CD4-positive, alpha-beta T cell treated with Interleukin-4 for 1 hour (primary cell): ENCODE measurements at places on chromosomes 13 and 19.
A peak's percentile ranks its signal among the peaks of the same experiment; 100 is the strongest.

- DNase-seq: no peak
These were observed 16.0 kb downstream of the UFM1 start for GRCh38 chr13:38365661-38366060.

DNA sequence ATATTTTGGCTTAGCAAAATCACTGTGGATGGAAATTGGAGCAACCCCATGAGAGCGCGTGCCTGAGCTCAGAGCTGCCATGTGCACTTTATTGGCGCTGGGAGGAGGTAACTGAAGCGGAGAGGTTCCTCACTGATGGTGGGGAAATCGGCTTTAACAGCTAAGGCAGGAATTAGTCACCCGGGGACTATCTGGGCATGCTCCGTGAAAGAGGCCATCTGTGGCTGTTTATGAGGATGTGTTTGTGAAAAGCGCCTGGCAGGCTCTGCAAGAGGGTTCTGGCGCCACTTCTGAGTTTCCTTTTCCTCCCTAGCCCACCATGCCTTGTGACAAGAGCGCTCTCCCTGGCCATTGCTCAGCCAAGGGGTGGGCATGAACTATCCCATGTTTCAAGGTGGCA lies 815.6 kb downstream of the UQCRFS1 start:
- no peak for DNase-seq

GRCh38 chr13:42149136-42149535 lies 100.7 kb downstream of the DGKH start:
- no peak for DNase-seq

GRCh38 chr19:43799502-43800142 lies 2.6 kb downstream of the LYPD5 start:
- no peak for DNase-seq

GRCh38 chr19:38932425-38933179 lies 1.9 kb downstream of the MRPS12 start:
- DNase-seq: peak; percentile 61

DNA sequence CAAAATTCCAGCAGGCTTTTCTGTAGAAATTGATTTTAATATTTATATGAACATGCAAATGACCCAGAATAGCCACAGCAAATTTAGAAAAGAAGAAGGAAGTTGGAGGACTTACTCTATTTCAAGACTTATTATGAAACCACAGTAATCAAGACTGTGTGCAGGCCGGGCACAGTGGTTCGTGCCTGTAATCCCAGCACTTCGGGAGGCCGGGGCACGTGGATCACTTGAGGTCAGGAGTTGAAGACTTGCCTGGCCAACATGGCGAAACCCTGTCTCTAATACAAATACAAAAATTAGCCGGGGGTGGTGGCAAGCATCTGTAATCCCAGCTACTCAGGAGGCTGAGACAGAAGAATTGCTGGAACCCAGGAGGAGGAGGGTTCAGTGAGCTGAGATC lies 6.0 kb upstream of the FFAR2 start:
- DNase-seq: no peak
